ENCODE measurements at places on chromosomes 5 and 9.

- DNase-seq: no peak
These were observed 29.8 kb downstream of the MYO10 start for GRCh38 chr5:16906255-16906654.

DNA sequence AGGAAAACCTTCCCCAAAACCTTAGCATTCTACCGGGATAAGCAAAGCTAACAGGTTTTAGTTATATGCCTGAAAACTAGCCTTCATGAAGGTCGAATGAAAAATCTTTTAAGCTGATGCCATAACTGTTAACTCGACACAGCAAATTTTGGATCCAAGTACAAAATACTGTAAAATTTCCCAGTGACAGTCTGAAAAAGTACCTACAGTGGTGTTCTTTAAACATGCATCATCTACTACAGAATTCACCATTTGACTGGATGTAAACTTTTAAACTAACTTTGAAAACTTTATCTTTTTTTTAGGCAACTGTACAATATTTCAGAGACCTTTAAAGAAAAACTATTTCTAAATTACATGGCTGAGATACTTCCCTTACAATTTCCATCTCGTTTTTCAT is 791 bp downstream of the RAPGEF6 start:
- no peak for DNase-seq

DNA sequence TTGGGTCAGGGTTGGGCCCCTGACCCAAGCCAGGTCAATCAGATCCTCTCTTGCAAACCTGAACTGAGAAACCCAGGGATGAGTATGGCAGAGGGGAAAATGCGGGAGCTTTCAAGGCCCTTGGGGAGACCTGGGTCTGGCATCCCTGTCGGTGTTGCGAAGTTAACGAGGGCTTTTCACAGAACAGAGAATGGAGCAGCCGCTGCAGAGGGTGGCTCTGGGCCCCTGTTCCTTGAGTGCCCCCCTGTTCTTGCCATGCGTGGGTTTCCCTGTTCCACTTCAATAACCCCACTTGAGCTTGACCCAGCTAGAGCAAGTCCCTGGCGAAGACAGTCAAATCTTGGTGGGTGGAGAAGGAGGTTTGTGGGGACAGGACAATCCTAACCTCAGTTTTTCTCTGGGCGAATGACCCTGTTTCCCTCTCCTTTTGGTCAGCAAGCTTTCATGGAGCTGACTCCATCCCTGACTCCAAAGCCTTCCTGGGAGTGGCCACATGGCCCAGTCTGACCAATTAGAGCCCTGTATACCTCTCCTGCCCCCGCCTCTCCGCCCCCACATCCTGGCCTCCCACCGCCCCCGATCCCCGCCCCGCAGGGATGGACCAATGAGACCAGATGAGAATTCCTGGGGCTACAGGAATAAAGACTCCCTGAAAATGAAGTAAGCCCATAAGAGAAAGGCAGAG is 2.9 kb upstream of the VDAC1 start:
- DNase-seq: no peak

- no peak for DNase-seq
These were observed 36.1 kb upstream of the UBE2D2 start for GRCh38 chr5:139524940-139525585.

GRCh38 chr5:147519380-147519779 is 9.5 kb upstream of the DPYSL3 start:
- no peak for DNase-seq

DNA sequence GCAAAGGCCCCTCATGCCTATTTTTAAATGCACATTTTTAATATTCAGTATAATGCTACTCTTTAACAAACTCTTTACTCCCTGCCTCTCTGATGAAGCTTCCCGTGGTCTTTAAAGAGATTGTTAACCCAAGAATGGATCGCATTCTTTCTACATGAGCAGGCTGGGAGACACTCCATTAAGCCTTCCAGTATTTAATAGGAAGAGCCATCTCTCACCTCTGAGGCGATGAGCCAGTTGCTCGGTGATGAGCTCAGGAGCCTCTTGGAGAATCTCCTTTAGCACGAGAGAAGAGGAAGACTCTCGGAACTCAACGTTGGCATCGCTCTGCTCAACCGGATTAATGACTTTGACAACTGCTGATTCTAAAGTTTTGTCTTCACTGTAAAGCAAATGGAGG is 59.6 kb downstream of the PRUNE2 start:
- no peak for DNase-seq

- no peak for DNase-seq
These were observed 523.5 kb upstream of the ZNF608 start for GRCh38 chr5:125269926-125270325.

- DNase-seq: no peak
These were observed 9.2 kb upstream of the ESM1 start for GRCh38 chr5:54994628-54995027.

DNA sequence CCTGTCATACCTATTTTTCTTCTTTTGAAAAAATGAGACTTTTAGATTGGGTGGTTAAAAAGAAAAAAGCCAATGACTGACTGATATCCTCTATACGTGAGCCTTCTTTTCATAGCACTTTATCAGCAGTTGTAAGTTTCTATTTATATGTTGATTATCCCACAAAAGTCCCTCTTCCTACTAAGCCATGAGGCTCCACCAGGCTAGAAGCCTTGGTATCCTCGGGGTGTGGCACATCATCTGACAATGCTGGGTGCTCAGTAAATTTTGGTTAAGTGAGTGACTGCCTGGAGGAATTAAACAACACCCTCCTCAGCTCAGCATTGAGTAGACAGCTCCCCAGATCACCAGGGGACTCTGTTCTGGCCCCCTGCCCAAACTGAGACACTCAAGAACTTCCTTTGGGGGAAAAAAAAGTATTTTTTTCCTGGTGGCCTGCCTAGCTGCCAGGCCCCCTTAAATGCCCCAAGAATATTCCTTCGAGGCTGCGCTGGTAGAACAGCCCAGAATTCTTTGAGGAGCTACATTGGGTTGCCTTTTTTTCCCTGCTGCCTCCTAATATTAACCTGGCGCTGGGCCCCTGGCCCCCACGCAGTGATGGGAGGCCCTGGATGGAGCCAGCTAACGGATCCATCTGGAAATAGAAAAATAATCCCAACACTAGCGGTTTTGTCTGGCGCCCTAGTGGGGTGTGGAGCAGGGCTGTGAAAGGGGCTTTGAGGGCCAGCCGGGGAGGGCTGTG is 23.4 kb upstream of the COL27A1 start:
- no peak for DNase-seq

GRCh38 chr9:70159630-70160029 is 99.1 kb upstream of the SMC5 start:
- DNase-seq: no peak

GRCh38 chr9:127803507-127804352 is 1.0 kb downstream of the FPGS start:
- no peak for DNase-seq

- DNase-seq: no peak
These were observed 204.5 kb downstream of the FBXL7 start for GRCh38 chr5:15704397-15704947.

DNA sequence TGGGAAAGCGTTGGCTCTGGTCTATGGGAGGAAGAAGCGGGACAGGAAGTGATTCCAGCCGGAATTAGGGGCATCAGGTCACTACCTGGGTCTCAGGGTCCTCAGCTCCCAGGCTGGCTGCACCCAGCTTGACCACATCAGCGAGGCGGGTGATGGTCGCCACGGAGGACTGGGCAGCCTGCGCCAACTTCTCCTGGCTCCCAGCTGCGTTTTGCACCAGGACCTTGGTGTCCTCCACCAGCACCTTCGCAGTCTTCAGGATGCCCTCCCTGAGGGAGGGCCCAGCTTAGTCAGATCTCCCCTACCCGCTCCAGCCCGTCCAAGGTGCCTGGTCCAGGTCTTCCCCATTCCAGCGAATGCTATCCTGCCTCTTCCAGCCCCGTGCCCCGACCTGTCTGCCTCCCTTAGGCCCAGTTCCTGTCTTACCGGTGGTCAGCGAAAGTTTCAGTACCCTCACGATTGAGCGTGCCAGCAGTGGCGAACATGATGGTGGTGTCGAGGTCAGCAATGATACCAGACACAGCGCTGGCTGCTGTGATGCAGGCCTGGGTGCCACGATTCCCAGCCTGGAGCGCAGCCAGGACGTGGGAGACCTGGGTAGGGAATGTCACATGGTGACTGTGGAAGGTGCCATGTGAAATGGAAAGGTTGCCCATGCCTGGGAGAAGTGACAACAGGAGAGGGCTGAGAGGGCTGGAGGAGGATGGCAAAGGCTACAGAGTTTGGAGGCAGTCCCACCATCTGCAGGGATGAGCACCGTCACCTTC is 14.4 kb upstream of the TPM2 start:
- DNase-seq: no peak

DNA sequence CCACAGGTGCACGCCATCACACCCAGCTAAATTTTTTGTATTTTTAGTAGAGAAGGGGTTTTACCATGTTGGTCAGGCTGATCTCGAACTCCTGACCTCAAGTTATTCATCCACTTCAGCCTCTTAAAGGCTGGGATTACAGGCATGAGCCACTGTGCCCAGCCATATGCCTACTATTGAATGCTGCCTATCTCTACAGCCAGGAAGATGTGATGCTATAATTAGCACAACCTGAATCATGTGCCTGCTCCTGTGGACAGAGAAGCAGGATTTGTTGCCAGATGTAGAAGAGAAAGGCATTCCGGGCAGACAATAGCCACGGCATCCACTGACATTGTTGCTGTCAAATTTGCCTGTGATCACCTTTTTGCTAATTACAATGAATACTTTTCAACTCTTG is 24.4 kb upstream of the MLLT3 start:
- DNase-seq: no peak

DNA sequence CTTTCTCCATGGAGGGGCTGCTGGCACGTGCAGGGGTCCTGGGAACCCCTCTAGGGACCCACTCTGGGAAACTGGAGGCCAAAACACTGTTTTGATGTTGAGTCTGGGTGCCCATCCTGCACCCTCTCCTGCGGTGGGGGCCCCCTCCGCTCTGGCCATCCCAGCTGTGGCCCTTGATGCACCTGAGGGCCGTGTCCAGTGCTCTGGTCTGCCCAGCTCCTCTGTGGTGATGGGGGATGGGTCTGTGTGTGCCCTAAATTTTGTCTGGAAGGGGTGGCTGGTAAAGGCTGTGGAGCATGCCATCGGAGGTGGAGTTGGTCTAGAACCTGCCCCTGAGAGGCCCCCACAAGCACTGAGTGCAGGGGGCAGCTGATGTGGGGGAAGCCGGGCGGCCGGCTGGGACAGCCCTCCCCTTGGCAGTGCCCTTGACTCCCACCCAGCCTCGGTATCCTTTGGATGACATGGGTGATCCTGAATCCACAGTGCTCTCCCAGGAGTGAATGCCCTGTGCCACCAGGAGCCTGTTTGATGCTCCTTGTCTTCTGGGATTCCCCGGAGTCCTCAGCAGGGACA is 26.3 kb downstream of the AHRR start:
- DNase-seq: no peak

DNA sequence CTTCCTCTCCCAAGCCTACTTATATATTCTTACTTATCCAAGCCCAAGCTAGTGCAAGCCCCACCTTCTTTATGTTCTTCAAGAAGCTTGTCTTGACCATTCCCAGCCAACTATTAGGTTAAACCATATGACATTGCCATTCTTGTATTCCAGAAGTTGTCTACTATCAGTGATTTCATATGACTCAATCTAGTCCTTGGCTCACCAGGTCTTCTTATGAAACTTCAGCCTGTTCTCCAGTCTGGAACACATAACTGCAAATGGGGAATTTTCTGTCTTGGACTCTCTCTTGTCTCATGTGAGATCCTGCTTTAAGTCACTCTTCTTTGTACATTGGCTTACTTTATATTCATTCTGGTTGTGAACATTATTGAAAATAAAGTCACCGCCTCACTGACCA is 130.7 kb downstream of the TTLL11 start:
- no peak for DNase-seq

GRCh38 chr5:3107156-3107611 is 355.7 kb upstream of the IRX2 start:
- DNase-seq: no peak

DNA sequence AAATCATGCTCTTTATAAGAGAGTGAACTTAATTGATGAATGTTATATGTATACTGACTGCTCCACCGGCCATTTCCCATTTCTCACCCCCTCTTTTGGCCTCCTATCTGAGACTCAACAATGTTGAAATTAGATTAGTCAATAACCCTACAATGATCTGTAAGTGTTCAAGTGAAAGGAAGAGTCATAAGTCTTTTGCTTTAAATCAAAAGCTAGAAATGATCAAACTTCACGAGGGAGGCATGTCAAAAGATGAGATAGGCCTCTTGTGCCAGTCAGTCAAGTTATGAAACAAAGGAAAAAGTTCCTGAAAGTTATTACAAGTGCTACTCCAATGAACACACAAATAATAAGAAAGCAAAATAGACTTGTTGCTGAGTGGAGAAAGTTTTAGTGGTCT is 83.1 kb downstream of the NLN start:
- DNase-seq: no peak

DNA sequence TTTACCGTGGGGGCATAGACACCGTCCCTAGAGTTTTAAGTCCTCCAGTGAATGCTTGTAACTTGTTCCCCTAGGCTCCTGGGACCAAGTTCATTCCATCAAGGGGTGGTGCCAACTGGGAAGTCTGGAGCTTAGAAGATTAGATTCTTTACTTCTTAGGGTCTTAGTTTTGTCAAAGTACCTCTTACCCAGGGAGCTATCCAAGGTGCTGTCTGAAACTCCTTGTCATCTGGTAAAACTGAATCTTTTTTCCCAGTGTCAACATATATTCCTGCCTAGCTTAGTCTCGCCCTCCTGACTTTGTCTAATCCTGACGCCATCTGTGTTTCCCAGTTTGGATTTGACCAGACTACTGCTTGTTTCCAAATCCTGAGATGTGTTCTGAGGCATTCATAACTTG is 41.6 kb downstream of the MAMDC2 start:
- DNase-seq: no peak

- no peak for DNase-seq
These were observed 20.0 kb downstream of the ACTL7B start for GRCh38 chr9:108835831-108836230.

- DNase-seq: no peak
These were observed 354.9 kb downstream of the CETN3 start for GRCh38 chr5:90054612-90055011.

DNA sequence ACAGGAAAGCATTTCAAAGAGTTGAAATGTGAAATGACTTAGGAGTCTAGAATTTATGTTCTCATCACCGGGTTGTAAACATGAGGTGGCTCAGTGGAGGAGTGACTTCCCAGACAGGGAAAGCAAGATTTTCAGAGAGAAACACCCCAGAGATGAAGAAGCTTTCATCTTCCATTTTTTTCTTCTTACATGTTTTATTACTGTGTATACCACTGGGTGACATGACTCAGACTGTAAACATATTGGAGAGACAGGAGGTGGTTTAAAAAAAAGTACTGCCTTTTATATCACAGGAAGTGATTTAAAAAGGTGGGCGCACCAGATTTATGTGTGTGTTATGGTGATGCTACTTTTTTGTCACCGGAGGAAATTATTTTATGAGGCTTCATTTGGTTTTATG is 209.1 kb upstream of the TUT7 start:
- no peak for DNase-seq

DNA sequence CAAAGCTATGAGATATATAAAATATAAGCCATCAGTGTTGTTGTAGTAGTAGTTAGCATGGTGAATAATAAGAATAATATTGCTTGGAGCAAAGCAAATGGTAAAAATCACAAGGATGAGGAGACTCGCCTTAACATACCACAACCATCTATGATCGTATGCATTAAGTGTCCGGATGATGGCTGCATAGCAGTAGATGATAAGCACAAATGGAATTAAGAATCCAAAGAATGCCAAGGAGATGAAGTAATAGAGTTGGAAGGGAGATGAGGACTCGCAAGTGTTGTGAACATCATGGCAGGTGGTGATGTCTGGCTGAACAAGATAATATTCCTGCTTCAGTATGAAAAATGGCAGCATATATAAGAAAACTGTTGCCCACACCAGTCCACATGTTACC is 5.5 kb downstream of the F2RL2 start:
- DNase-seq: no peak

Data from activated CD4-positive, CD25-positive, alpha-beta regulatory T cell (primary cell).